ENCODE measurements at places on chromosomes 13 and 19. TPM values are rescaled to one million over a fixed set of nuclear protein-coding genes. Genes with fewer than 3 reads are reported as not detected.

FBXO17 gene
- 8.3 TPM for total RNA-seq

SERPINE3 gene
- total RNA-seq, result 0.47 TPM

RNF113B gene
- not detected for total RNA-seq

SPACA4 gene
- total RNA-seq, result not detected

ADGRE3 gene
- total RNA-seq, result not detected

All from neural progenitor cell (in vitro differentiated cells).